NCI-H1694 treated with DMSO at 0.1 percent for 48 hours (cell line): ENCODE measurements at places on chromosomes 3 and 15.

GRCh38 chr3:73068419-73068818 is 7.0 kb downstream of the EBLN2 start:
- no peak for DNase-seq

- no peak for DNase-seq
These were observed 38.8 kb downstream of the BHLHE40 start for GRCh38 chr3:5017925-5018531.

GRCh38 chr3:42302924-42303634 is 37.1 kb upstream of the CCK start:
- DNase-seq, result no peak

- no peak for DNase-seq
These were observed 1.2 kb downstream of the CGNL1 start for GRCh38 chr15:57377478-57377847.

- DNase-seq, result no peak
These were observed 23.1 kb upstream of the MGA start for GRCh38 chr15:41637086-41637485.
